ENCODE measurements at places on chromosomes 11 and 22.

- no peak for DNase-seq
These were observed 742 bp downstream of the P2RY2 start for GRCh38 chr11:73218830-73219215.

GRCh38 chr11:133939558-133939957, 17.2 kb downstream of the IGSF9B start:
- no peak for DNase-seq

- DNase-seq = no peak
These were observed 15.4 kb downstream of the CARD10 start for GRCh38 chr22:37503850-37504249.

DNA sequence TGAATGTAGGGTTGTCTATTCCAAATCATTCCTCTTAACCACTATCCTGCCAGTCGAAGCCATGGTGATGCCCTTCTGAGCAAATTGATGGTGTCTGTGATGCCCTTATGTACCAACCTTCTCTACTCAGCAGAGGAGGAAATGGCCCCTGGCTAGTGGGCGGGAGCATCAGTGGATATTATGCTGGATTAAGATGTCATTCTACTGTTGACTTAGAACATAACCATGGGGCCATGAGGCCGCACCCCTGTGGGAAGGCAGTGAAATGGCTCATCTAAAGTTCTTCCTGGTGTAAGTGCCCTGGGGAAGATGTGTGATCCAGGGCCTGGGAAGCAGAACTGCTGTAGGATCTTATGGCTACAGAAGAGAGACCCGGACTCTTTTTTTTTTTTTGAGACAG, 20.7 kb upstream of the P2RY2 start:
- DNase-seq = no peak

GRCh38 chr22:38062791-38063190, 5.6 kb downstream of the PICK1 start:
- DNase-seq = no peak

DNA sequence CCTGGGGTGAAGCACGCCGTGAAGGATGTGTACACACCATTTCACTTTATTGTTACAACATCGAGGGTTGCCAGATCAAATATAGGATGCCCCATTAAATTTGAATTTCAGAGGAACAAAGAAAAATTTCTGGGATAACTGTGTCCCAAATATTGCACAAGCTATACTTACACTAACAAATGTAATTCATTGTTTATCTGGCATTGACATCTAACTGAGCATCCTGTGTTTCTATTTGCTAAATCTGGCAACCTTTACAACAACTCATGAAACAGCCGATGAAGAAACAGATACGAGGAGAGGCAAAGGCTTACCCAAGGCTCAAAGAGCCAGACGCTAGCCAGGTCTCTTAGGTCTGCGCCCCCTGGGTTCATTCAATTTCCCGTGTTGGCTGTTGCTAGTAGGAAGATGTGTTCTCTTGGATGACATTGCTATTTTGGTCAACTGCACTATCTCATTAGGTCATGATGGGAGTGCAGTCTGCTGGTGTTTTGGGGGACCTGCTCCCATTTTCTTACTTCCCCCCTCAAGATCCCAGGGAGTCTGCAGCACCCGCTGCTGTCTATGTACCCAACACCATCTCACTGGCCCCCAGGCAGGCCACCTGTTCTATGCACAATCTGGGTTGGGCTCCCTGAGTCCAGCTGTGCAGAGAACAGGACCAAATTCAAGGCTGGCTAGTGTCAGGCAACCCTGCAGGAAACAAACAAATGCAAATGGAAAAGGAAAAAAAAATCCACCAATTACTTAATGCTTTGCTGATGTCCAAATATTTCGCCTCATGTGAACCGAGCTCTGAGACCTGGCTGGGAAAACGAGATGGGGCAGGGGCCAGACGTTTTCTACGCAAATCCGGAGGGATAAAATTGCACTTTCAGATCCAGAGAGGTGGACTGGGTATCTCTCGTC, 560.9 kb downstream of the MIAT start:
- no peak for DNase-seq

DNA sequence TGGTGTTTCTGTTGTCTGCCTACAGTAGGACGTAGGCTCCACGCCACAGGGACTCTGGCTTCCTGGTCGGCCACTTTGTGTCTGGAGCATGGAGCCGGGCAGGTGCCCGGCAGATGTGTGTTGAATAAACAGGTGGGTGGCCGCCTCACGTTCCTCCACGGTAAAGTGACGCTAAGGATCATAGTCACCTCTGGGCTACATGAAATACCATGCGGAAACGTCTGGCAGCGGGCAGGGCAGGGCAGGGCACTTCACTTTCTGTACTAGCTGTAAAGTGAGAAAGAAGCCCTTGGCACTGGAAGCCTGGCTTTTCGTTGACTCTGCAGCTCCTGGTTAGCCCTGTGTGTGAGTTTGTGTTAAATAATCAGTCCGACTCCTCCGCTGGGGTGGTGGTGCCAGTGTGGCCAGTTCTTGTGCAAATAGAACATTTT, 52.4 kb downstream of the MCM5 start:
- DNase-seq = no peak

- DNase-seq = no peak
These were observed 57.9 kb downstream of the UVRAG start for GRCh38 chr11:75872887-75873416.

DNA sequence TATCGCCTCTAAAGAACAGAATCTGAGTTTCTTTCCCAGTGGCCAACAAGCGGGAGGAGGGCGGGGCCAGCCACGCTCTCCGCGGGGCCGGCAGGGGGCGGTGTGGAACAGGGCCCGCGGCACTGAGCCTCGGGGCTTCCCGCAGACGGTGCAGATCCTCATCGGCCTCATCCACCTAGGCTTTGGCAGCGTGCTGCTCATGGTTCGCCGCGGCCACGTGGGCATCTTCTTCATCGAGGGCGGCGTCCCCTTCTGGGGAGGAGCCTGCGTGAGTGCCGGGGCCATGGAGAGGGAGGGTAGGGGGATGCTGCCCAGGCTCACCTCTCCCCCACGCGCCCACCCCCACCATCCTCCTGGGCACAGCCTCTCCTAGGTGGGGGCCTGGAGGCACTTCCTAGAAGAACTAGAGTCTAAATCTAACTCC, 10.7 kb downstream of the MS4A15 start:
- no peak for DNase-seq

- DNase-seq = no peak
These were observed 32.1 kb downstream of the RPL27A start for GRCh38 chr11:8714622-8715225.

DNA sequence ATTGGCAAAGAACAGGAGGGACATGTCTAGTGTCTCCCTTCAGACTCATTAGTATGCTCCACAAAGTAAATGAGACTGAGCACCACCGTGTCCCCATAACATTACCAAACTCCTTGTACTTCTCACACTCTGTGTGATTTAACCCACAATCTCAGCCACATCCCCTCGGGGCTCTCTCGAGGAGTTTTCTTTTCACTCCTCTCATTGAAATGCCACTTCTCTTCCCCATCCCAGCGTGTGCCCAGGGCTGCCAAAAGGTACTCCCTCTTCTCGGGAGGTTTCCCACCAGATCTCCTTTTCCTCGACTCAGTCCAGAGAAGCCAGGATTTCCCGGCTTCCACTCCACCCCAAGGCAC, 1.1 kb downstream of the RBFOX2 start:
- DNase-seq = no peak

GRCh38 chr11:122721964-122722266, 66.4 kb downstream of the UBASH3B start:
- DNase-seq = peak; percentile 49

- no peak for DNase-seq
These were observed 109.7 kb upstream of the USP47 start for GRCh38 chr11:11732116-11732515.

- DNase-seq = no peak
These were observed 57.5 kb upstream of the THY1 start for GRCh38 chr11:119480380-119481020.

DNA sequence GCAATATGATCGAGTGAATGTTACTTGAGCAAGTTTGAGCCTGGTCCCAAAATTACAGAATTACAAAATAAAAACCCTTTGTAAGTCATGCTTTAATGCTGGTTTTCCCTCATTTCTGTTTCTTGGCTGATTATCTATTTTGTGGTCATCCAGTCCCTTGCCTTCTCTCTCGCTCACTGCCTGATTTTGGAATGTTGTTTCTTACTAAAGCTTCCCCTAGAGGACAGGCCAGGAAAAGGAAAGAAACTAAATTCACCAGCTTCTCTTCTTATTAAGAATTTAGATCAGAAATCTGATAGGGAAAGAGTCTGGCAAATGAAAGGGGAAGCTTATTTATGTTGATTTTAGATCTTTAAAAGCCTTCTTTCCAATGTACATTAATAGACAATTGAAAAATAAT, 16.6 kb upstream of the BDNF start:
- peak; percentile 55 for DNase-seq

- no peak for DNase-seq
These were observed 65.8 kb downstream of the LRRC32 start for GRCh38 chr11:76604626-76605241.

GRCh38 chr11:46220313-46220712, 57.1 kb upstream of the CREB3L1 start:
- no peak for DNase-seq

GRCh38 chr11:32081129-32081641, 9.7 kb upstream of the RCN1 start:
- DNase-seq = no peak

DNA sequence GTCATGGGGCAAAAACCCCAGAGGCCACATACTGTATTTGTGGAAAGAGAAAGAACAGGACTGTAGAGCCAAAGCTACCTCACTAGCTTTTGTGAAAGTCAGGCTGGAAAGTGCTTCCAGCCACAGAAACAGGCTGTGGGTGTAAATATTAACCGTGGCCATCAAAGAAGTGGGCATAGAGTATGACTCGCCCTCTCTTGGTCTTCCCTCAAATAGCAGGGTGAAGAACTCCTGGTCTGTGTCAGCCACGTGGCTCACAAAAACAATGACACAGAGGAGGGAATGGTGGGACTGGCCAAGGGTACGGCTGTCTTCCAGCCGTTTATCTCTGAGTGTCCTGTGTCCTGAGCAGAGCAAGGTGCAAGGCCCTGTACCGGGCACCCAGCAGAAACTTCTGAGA, 37.6 kb upstream of the UBASH3B start:
- no peak for DNase-seq

- DNase-seq = no peak
These were observed 73.1 kb downstream of the MPPED2 start for GRCh38 chr11:30513087-30513486.

DNA sequence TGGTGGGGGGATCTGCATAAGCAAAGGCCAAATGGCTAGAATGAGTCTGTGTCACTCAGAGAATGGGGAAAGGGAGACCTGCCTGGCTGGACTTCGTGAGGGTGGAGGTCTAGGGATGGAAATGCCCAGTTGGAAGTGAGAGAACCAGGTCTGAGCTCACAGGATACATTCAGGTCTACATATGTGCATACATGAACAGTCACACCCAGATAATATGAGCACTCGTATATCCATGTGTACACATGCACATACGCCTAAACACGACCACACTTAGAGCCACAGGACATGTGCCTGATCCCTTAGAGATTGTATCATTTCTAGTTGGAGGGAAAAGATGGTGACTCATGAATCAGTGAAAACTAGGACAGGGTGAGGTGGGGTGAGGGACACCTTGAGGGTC, 21.1 kb upstream of the RELT start:
- no peak for DNase-seq

- DNase-seq = no peak
These were observed at the start of gene MRGPRX2 for GRCh38 chr11:19060629-19061028. Gene MRGPRX2 (minus strand): TSS chr11:19060717. CDS start chr11:19056402, 4,315 bp downstream.

All from AG04449 (cell line).